ENCODE measurements at places on chromosomes 11 and 22.

GRCh38 chr11:125688066-125688465 is 7.4 kb upstream of the ACRV1 start:
- DNase-seq: no peak

DNA sequence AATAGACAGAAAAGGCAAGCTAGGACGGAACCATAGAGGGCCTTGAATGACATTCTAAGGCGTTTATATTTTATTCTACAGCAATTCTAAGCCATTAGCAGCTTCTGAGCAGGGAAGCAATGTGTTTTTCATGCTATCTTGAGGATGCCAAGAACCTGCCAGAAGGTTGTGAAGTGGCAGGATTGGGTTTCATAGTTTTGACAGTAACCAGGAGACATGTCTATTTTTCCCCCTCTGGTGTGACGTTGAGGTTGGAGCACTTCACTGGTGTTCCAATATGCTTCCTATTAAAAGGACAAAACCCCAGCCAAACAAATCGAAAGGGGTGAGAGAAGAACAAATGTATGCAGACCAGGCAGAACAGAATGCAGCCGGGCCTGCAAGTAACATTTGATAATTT is 148.2 kb downstream of the SPATA19 start:
- DNase-seq: no peak

DNA sequence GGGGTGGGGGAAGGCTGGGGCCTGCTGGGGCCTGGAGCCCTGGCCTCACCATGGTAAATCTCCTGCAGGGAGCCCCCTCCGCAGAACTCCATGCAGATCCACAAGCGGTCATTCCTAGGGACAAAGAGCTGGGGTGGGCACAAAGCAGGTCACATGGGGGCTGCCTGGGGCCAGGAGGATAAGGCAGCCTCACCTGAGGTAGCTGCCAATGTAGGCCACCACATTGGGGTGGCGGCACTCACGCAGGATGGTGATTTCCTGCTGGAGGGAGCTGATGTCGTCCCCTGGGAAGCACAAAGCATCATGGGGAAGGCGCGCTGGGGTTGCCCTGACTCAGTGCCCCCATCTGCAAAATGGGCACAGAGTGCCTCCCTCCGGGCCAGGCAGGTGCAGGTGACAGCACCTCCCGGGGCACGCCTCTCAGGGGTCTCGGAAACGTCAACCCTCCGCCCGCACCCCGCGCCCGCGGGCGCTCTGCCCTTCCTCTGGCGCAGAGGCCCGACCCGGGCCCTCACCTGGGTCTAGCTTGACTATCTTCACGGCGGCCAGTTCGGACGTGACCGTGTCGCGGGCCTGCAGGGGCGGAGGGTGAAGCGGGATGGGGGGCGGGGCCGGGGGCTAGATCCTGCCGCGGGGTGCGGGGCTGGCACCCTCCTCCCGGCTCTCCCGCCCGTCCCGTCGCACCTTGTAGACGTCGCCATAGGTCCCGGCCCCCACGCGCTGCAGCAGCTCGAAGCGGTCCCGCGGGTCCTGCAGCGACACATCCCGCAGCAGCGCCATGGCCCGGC is 450 bp downstream of the MAP4K2 start:
- no peak for DNase-seq

GRCh38 chr11:117931971-117932370 is 2.8 kb upstream of the TMPRSS13 start:
- DNase-seq: no peak

DNA sequence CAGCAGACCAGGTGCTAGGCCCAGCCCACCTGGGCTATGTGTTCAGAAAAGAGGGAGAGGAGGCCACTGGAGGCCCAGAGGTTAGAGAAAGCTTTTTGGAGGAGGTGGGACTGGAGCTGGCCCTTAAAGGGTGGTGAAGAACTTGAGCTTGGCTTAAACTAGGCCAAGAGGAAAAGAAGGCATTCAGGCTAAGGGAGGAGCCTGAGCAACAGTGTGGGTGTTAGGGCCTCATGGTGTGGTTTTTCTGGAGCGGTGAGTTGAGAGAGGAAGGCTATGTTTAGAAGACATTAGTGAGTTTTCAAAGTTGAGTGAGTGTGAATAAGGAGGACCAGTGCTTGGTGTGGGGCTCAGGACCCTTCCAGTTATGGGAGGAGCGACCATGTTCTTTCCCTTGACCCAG is 6.2 kb downstream of the TAF6L start:
- no peak for DNase-seq

DNA sequence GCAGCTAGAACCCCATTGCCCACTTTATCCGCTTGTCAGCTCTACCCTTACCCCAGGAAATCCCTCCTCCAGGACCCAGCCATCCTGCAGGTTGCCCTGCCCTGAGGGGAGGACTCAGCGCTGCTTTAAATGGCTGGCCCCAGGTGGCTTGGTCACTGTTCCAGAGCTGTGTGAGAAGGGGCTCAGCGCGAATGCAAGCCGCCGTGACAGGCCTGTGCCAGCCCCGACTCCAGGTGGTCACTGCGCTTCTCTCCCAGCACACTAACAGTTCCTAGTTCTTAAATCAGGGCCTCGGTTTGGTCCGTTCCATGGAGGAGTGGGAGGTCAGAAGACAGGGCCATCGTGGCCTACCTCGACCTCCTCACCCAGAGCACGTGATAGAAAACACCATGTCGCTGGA is 65.7 kb upstream of the TBCEL start:
- DNase-seq: no peak

DNA sequence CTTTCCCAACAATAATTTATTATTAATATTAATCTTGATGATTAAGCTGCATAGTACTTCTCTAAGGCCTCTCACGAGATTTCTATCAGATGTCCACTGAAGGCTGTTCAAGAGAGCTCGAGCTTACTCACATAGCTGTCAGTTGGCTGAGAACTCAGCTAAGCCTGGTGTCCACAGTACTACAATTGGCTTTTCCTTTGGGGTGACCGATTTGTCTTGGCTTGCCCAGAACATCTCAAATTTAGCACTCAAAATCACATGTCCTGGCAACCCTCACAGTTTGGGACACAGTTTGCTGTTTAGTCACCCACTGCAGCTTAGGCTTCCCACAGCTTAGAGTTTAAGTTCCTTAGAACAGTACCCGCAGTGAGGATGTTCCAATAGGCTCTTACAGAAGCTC is 96.5 kb downstream of the LUZP2 start:
- DNase-seq: no peak

- no peak for DNase-seq
These were observed 1.7 kb upstream of the NUDT8 start for GRCh38 chr11:67631411-67631810.

DNA sequence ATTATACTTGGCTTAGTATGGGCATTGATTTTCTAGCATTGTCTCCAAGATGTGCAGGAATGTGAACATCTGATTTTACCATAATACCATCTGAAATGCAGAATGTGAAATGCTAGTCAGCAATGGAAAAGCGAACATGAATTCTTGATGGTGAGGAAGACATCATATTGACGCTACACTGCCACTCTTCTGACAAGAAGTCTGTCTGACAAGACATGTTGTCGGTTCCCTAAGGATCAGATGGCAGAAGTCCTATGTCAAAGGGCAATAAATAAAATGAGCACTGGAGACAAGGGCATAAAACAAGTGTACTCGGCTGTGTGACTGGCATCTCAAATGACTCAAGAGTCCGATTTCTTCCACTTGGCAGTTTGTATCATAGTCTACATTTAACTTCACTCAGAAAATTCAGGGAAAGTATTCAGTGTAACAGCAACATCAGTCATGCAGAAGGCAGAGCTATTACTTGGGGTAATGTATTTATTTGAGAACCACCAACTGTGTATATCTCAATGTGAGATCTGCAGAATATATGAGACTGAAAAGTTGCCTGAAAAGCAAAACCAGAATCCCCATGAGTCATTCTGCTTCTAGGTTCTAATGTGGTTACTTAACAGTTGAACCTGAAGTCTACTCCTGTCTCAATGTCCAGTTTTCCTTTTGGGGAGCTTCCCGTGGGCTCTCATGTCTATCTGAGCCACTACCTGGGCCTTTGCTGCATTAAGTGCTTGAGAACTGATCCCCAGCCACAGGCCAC is 51.5 kb downstream of the SLC17A6 start:
- no peak for DNase-seq

GRCh38 chr11:75766443-75767227 is 1.9 kb upstream of the DGAT2 start:
- no peak for DNase-seq

- no peak for DNase-seq
These were observed 96.5 kb downstream of the NXPE2 start for GRCh38 chr11:114774599-114775361.
